ENCODE measurements at places on chromosomes 2 and 18.
A peak's percentile ranks its signal among the peaks of the same experiment; 100 is the strongest.

- no peak for DNase-seq
Measured at GRCh38 chr2:240397924-240398645, 37.4 kb upstream of the GPC1 start.

- peak; percentile 67 for DNase-seq
Measured at GRCh38 chr2:235658351-235659174, 164.7 kb downstream of the AGAP1 start.

DNA sequence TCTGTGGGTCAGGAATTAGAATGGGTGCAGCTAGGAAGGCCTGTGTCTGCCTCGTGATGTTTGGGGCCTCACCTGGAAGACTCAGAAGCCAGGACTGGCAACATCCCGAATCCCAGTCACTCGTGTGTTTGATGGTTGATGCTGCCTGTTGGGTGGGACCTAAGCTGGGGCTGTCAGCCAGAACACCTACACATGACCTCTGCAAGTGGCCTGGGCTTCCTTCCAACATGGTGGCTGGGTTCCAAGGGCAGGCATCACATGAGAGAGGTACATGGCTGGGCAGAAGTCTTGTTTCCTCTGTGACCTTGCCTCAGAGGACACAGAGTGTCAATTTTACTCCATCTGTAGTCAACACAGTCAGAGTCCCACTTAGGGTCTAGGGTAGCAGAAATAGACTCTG is 177.8 kb downstream of the GBX2 start:
- no peak for DNase-seq

GRCh38 chr18:75859533-75859932 is 432.0 kb upstream of the SMIM21 start:
- DNase-seq = no peak

DNA sequence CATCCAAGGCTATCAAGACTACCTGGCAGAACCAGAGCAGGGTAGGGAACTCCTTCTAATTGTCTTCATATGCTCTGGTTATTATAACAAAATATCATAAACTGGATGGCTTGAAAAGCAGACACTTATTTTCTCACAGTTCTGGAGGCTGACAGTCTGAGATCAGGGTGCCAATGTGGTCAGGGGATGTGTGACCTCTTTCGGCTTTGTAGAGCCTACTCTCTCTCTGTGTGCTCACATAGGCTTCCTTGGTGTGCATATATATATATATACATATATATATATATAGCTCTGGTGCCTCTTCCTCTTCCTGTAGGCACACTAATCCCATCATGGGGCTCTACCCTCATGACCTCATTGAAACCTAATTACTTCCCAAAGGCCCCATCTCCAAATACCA is 101.6 kb downstream of the ARL6IP6 start:
- DNase-seq = no peak

Data from A673 (cell line).